H54 (cell line): ENCODE measurements at places on chromosomes 7 and 10.
A peak's percentile ranks its signal among the peaks of the same experiment; 100 is the strongest.

GRCh38 chr10:71132321-71132810 is 80.0 kb upstream of the UNC5B start:
- DNase-seq, result no peak

GRCh38 chr10:78763651-78764395 is 304.9 kb upstream of the ZMIZ1 start:
- no peak for DNase-seq

DNA sequence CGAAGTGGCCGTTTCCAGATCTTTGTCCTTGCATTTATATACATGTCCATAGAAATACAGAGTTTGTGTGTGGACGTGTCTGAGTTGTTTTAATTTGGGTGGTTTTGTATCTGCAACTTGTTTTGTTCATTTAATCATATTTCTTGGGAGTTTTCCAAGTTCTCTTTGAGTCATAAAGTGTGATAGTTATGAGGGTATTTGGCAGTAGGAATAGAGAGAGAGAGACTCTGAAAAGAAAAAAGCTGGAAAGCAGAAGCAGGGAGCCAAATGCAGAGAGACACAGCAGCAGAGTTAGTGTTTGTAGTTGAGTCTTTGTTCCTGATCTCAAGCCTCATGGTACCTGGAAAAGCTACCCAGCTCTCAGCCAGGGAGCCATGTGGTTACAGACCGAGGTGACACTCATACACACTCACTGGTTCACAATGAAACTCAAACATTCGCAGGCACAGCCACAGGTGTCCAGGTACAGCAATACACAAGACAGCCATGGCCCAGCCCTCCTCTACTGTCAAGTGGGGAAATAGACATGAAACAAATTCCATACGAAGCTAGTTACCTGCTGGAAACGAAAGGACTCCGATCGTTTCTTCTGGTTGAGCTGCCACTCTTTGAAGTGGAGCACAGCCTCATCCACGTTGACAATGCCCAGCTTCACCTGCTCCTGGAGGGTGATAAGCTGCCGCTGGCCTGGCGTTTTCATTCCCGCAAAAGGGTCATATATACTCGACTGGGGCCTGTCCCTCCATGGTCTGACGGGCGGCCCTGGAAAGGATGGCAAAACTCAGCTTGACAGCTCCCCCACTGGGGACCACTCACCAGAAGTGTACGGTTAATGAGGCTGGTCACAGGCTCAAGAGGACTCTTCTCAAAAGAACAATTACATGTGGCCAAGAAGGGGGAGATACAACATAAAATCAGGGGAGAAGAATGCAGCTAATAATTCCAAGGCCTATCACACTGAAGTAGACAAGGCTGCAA is 33.3 kb upstream of the TM9SF3 start:
- DNase-seq, result no peak

- DNase-seq, result no peak
Measured at GRCh38 chr10:11355592-11355991, 255.9 kb downstream of the USP6NL start.

DNA sequence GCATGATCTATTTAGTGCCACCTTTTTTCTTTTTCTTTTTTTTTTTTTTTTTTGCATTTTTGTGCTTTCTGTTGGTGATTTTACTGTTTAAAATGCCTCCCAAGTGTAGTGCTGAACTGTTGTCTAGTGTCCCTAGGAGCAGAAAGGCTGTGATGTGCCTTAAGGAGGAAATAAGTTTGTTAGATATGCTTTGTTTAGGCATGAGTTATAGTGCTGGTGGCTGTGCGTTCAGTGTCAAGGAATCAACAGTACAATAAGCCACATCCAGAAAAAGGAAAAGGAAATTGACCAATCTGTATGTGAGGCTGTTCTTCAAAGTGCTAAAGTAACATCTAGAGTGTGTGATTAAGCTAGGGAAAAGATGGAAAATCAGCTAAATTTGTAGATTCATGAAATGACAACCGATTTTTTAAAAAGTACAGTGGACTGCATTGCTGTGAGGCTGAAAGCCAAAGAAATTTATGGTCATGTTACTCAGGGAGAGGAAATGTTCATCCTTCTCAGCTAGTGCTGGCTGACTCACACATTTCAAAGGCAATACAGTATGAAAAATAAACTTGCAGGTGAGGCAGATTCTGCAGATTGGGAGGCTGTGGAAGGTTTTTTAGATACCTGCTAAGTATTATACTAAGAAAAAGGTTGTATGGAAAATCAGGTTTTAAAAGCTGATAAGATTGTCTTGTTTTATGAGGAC is 122.7 kb upstream of the ADCY1 start:
- DNase-seq, result no peak

DNA sequence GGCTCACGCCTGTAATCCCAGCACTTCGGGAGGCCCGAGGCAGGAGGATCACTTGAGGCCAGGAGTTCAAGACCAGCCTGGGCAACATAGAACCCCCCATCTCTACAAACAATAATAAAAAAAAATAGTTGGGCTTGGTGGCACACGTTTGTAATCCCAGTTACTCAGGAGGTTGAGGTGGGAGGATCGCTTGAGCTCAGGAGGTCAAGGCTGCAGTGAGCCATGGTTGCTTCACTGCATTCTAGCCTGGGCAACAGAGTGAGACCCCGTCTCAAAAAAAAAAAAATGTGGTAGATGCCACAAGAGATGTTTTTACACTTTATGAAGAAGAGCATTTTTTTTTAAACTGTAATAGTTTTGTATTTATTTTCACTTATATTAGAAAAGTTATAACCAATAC is 12.8 kb downstream of the NYAP1 start:
- DNase-seq, result no peak

- no peak for DNase-seq
Measured at GRCh38 chr10:43707770-43708169, 59.1 kb upstream of the ZNF32 start.

- peak; percentile 41 for DNase-seq
Measured at GRCh38 chr7:127437837-127438236, 45.3 kb upstream of the ZNF800 start.

DNA sequence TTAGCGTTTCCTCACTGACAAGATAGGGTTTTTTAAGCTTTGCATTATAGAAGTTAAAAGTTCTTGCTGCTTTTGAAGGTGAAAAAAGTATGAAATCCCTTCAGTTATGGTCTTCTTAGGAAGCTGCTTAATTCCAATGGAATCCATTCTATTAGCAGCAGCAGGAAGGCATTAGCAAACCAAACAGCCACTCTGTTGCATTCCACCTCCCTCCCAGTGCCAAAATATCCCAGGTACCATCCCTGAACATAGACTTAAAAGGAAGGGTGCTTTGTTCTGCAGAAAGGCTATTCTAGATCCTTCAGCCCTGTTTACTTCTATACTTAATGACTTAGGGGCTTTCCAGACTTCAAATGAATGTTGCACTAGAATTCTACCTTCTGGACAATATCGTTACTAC is 23.8 kb downstream of the ENO4 start:
- DNase-seq, result no peak
